Natural killer cell treated with Interleukin-12 subunit alpha and Interleukin-12 subunit beta and Interleukin-15 and Interleukin-18, amount 100 ng/mL, for 72 hours (primary cell): ENCODE measurements at places on chromosomes 7 and 10. TPM values are rescaled to one million over a fixed set of nuclear protein-coding genes. Genes with fewer than 3 reads are reported as not detected.

DNA sequence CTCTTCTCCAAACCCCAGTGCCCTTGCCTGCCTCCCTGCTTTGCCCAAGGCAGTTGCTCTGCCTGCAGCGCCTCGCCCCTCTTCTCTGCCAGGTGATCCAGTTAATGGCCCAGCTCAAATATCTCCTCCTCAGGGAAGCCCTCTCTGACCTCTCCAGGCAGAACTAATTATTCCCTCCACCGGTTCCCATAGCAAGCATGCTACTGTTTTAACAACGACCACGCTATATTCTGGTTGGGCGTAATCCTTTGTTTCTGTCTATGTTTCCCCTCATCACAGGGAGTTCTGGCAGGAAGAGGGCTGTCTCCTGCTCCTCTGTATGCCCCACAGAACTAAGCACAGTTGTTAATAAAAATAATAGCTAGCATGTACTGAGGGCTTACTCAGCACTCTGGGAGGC, 36.8 kb upstream of the R3HCC1L start:
- DNase-seq: no peak

DNA sequence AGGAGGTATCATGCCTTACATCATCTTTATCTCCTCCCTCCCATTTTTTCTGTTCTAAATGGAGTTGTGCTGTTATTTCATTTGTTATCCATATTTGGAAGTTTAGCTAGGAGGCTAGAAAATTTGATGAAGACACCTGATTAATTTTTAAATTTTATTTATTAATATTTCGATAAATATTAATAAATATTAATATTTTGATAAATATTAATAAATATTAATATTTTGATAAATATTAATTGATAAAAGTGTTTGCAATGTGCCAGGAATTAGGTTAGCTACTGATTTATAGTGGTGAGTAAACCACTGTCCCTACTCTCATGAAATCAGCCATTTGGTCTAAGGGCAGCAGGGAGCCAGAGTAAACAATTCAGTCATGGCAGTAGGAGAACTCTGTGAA, 161.4 kb downstream of the GNAT3 start:
- DNase-seq: no peak

GRCh38 chr10:122132882-122133565, 138.1 kb upstream of the BTBD16 start:
- DNase-seq: no peak

The PRSS37 gene
- not detected for total RNA-seq

DNA sequence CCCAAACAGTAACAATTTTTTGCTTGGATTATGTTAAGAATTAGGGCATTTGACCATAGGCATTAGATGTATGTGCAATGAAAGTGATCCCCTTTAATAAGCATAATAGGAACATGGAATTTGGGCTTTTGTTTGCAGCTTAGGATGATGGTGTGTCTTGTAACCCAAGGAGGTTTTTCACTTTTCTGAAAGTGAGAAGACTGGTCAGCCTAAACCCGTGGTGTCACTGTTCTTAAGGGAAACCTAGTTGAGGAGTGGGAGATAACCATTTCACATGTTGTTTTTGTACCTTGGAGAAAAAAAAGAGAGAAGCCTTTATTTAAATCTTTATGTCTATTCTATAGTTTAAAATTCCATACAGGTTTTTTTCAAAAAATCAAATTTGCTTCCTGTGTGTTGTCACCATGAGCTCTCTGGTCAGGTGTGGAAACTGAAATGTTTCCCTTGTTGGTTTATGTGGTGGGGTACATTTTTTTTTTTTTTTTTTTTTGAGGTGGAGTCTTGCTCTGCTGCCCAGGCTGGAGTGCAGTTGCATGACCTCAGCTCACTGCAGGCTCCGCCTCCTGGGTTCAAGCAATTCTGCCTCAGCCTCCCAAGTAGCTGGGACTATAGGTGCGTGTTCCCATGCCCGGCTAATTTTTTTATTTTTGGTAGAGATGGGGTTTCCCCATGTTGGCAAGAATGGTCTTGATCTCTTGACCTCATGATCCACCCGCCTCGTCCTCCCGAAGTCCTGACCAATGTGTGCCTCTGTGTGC, 7.7 kb downstream of the CCM2 start:
- no peak for DNase-seq
